ENCODE measurements at places on chromosomes 11 and 22. TPM values are rescaled to one million over a fixed set of nuclear protein-coding genes. Genes with fewer than 3 reads are reported as not detected.
A peak's percentile ranks its signal among the peaks of the same experiment; 100 is the strongest.

Gene TMEM191C
- total RNA-seq, result 4.0 TPM

Gene CCDC89
- 1.2 TPM for total RNA-seq

Gene NUDT22
- total RNA-seq, result 47.8 TPM

Gene ART5
- total RNA-seq, result 1.2 TPM

Gene FJX1
- total RNA-seq, result 5.9 TPM

DNA sequence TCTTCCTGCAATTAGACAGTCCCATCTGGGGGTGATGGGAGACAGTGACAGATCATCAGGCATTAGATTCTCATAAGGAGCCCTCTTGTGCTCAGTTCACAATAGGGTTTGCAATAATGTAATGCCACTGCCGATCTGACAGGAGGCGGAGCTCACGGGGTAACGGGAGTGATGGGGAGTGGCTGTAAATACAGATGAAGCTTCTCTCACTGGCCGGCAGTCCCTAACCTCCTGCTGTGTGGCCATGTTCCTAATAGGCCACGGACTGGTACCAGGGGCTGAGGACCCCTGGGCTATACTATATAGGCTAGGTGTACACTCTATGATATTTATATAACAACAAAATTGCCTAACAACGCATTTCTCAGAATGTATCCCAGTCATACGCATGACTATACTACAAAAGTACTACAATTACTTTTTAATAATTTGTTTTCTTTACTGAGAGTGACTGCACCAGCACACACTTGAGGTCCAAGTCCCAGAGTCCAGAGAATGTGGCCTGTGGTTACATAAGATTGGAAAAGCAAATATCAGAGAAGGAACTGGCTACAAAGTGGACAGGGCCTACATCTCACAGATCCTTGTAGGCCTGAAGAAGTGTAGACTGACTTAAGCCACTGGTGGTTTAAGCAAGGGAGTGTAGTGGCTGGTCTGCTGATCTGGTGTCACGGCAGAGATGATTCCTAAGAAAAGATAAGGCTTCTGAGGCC lies 200.0 kb downstream of the LARGE1 start:
- no peaks in the 10 kb centered on the region for H3K27me3 ChIP-seq
- H3K4me1 ChIP-seq, result no peaks in the 10 kb centered on the region
- H3K4me3 ChIP-seq, result no peak overlapping the region
- no peak overlapping the region for H3K27ac ChIP-seq
- no peaks in the 10 kb centered on the region for H3K36me3 ChIP-seq

DNA sequence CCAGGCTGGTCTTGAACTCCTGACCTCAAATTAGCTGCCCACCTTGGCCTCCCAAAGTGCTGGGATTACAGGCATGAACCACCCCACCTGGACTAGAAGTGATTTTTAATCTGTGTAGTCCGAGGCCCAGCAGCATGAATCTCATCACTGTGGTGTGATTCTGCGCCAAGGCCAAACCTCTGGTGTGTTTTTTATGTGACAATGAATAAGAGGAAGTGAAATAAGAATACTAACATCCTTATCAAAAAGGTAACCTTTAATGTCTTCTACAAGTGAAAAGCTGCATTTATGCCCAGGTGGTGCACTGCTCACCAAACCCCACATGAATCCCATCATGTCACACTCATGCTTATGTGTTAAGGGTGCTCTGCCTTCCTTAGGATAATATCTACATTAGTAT lies 77.1 kb upstream of the OR9Q1 start:
- no peak overlapping the region for H3K27ac ChIP-seq
- H3K4me1 ChIP-seq, result no peaks in the 10 kb centered on the region
- H3K27me3 ChIP-seq, result no peaks in the 10 kb centered on the region
- H3K36me3 ChIP-seq, result no peaks in the 10 kb centered on the region

DNA sequence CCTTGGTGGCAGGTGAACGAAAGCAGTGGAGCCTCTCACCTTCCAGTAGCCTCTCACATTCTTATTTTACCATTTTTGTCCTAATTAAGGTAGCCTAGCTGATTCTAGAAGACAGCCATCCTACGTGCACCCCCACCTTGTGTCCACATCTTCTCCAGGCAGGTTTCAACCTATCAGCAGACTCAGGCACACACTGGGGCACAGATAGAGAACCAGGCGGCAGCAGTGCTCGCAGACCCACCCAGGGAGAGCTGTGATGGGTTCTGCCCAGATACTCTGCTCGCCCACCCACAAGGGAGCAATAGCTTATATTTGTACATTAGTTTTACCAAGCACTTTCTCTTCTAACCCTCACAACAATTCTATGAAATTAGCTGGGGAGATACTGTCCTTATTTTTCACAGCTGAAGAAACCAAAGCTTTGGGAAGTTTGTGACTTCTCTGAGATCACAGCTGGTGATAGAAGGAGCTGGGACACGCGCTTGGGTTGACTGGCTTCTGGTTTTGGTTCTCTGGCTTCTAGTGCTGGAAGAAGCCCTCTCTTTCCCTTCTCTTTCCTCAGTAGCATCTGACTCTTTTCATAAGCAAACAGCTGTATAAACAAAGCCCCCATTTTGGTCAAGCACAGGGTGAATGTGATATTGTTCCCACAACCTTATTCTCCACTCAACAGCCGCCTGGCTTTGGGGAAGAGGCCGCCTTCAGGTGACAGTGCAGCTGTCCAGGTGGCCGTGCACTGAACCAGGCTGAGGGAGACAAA lies 36.9 kb downstream of the PPP2R1B start:
- no peaks in the 10 kb centered on the region for H3K27me3 ChIP-seq
- H3K27ac ChIP-seq, result peak overlapping the region; percentile 68
- peaks cover 30% of the 10 kb centered on the region for H3K36me3 ChIP-seq
- no peak overlapping the region for H3K4me3 ChIP-seq
- DNase-seq, result no peak

DNA sequence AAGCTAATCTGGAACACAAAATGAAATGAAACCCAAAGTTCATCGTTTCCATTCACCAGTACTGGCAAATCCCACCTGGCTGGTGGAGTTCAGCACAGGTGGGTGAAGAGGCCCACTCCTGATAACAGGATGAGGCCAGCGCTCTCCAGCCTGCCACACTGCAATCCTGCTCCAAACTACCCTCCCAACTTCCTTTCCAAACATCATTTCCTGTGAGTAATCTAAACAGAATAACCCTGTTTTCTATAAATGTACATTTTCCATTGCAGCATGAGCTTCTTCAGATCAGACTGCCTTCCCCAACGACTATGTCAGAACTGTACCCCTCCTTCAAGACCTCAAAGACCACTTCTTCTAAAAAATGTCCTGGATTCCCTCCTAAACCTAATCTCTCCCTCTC lies 15.9 kb upstream of the NFRKB start:
- H3K4me1 ChIP-seq, result no peaks in the 10 kb centered on the region
- DNase-seq, result no peak
- H3K27me3 ChIP-seq, result no peaks in the 10 kb centered on the region
- H3K36me3 ChIP-seq, result peaks cover 47% of the 10 kb centered on the region
- no peak overlapping the region for H3K4me3 ChIP-seq
- no peak overlapping the region for H3K27ac ChIP-seq

GRCh38 chr11:86370922-86371594 lies 3.6 kb upstream of the CCDC81 start:
- H3K4me1 ChIP-seq, result peaks cover 5% of the 10 kb centered on the region
- DNase-seq, result no peak
- H3K27ac ChIP-seq, result no peak overlapping the region
- H3K4me3 ChIP-seq, result no peak overlapping the region

GRCh38 chr11:30023074-30023473 lies 6.2 kb upstream of the KCNA4 start:
- H3K27me3 ChIP-seq, result no peaks in the 10 kb centered on the region
- no peak overlapping the region for H3K4me3 ChIP-seq
- no peaks in the 10 kb centered on the region for H3K4me1 ChIP-seq

DNA sequence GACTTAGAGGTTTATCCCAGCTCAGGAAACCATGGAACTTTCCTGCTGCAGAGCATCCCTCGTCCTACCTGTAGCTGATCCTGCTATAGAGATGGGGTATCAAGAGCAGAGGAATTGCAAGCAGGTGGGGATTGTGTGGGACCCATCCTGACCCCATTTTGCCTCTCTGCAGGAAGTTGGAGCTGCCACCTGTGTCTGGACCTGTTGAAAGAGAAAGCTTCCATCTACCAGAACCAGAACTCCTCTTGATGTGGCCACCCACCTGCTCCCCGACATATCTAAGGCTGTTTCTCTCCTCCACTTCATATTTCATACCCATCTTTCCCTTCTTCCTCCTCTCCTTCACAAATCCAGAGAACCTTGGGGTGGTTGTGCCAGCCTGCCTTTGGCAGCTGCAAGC lies 3.0 kb upstream of the TIGD3 start:
- no peak overlapping the region for H3K4me3 ChIP-seq
- peaks cover 17% of the 10 kb centered on the region for H3K4me1 ChIP-seq
- H3K27me3 ChIP-seq, result peaks cover 6% of the 10 kb centered on the region
- H3K36me3 ChIP-seq, result peaks cover 64% of the 10 kb centered on the region

- no peaks in the 10 kb centered on the region for H3K27me3 ChIP-seq
- no peak overlapping the region for H3K27ac ChIP-seq
- no peak overlapping the region for H3K4me3 ChIP-seq
Observed at GRCh38 chr22:50713008-50713385, 25.0 kb upstream of the ACR start.

DNA sequence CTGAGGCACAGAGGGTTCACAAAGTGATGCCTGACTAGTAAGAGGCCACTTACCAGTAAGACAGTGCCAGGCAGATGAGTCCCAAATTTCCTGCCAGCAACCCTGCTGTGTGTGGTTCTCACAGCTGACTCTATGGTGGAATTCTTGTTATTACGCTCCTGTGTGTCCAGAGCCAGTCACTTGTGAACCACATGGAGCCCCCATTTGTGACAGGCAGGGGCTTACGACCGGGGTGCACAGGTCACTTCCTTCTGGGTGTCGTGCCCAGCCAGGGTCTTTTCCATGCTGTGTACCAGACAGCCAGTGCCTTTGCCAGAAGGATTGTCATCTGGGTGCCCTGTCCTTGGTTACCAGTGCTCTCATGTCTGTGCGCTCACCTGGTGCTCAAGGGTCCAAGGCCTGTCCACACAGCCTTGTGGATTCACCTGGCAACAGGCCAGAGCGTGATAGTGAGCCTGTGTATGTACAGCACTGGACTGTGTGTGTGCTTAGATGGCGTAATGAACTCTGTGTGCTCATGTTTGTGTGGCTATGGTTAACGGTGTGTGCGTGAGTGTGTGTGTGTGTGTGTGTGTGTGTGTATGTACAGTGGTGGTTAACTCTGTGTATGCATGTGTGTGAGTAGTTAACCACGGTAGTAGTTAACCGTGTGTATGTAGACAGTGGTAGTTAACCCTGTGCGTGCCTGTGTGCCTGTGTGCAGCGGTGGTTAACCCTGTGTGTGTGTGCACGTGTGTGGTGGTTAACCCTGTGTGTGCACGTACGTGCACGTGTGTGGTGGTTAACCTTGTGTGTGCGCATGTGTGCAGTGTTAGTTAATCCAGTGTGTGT lies 18.6 kb downstream of the GRAMD4 start:
- peaks cover 6% of the 10 kb centered on the region for H3K4me1 ChIP-seq
- no peaks in the 10 kb centered on the region for H3K36me3 ChIP-seq
- no peak overlapping the region for H3K4me3 ChIP-seq
- no peaks in the 10 kb centered on the region for H3K27me3 ChIP-seq

GRCh38 chr22:29031227-29032011 lies 30.2 kb downstream of the C22orf31 start:
- H3K27me3 ChIP-seq, result no peaks in the 10 kb centered on the region
- DNase-seq, result peak; percentile 71
- H3K4me1 ChIP-seq, result peaks cover 35% of the 10 kb centered on the region
- H3K27ac ChIP-seq, result peak overlapping the region; percentile 85
- peak overlapping the region; percentile 41 for H3K4me3 ChIP-seq

- peaks cover 11% of the 10 kb centered on the region for H3K4me1 ChIP-seq
- no peak overlapping the region for H3K27ac ChIP-seq
- H3K36me3 ChIP-seq, result no peaks in the 10 kb centered on the region
- no peak for DNase-seq
- H3K27me3 ChIP-seq, result peaks cover 32% of the 10 kb centered on the region
- H3K4me3 ChIP-seq, result peak overlapping the region; percentile 44
Observed at GRCh38 chr11:46332568-46333393, 14.5 kb upstream of the DGKZ start.

Data from upper lobe of right lung (tissue), 1 donor.